Right ventricle myocardium superior (tissue), 1 donor: ENCODE measurements at places on chromosomes 7 and 10. TPM values are rescaled to one million over a fixed set of nuclear protein-coding genes. Genes with fewer than 3 reads are reported as not detected.

ASAH2B gene
- total RNA-seq = 2.6 TPM

GRCh38 chr7:47937065-47937687 is 11.1 kb downstream of the PKD1L1 start:
- DNase-seq = no peak

- DNase-seq = no peak
These were observed 434.4 kb upstream of the ZMIZ1 start for GRCh38 chr10:78634389-78634815.

- DNase-seq = peak; percentile 36
These were observed 275.3 kb downstream of the NRG3 start for GRCh38 chr10:82150123-82150900.

DNA sequence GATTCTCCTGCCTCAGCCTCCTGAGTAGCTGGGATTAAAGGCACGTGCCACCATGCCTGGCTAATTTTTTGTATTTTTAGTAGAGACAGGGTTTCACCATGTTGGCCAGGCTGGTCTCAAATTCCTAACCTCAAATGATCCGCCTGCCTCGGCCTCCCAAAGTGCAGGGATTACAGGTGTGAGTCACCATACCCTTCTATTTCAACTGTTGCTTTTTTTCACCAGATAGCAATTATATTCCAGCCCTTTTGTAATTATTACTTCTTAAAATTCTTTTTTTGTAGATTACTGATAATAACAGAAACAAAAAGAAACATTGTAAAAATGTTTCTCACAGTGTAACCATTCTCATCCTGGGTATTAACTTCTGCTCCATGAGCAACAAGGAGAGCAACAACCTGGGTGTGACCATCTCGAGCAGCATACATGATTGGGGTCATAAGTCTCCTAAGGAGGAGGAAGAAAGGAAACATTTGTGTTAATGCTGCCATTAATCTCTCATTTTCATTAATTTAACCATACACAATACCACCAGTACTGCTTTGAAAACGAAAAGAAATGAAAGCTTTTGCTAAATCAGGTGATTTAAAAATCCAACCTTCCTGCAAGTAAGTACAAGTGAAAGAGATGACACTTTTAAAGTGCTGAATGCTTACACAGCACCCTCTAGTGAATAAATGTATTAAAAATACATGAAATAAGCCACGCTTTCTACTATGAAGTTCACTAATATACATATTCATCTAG is 41.8 kb downstream of the ASZ1 start:
- DNase-seq = no peak

GRCh38 chr7:69871213-69871885 is 273.1 kb downstream of the AUTS2 start:
- no peak for DNase-seq

DNA sequence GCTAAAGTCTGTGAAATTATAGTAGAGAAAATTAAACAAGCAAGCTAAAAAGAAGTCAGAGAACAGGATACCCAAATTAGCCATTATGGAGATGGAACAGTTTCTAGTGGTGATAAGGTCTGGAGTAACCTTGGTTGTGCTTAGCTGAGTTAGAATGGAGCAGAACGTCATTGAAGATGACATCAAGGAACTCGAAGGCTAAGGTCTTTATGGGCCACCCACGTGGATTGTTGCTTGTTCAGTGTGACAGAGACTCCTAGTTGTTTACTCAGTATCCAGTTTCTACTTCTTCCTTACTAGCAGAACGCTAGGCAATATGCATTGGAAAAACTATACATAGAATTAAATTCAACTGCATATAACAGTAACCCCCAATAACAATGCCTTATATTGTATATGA is 39.7 kb downstream of the AHCYL2 start:
- no peak for DNase-seq

- DNase-seq = peak; percentile 62
These were observed 166.4 kb downstream of the C7orf25 start for GRCh38 chr7:42745357-42746059.

ANKRD30A gene
- total RNA-seq = not detected

- DNase-seq = no peak
These were observed 24.1 kb downstream of the GRIFIN start for GRCh38 chr7:2452074-2452507.

A1CF gene
- total RNA-seq = 0.16 TPM

SUV39H2 gene
- 4.1 TPM for total RNA-seq

DNA sequence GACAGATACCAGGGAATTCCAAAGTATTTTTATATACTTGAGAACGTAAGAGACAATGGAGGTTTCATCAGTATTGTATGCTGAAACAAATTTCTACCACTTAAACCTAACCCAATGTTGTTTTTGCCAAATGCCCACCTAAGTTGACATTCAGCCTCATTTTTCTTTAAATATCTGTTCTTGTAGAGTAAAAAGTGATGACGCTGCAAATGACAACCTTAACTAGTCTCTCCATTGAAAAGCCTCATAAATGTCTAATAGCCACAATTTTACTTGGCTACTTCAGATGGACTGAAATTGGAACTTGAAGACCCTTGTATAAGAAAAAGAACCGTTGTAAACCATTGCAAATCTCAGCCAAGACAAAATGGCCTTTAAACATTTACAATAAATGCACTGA is 176.9 kb downstream of the CRPPA start:
- DNase-seq = no peak

DNA sequence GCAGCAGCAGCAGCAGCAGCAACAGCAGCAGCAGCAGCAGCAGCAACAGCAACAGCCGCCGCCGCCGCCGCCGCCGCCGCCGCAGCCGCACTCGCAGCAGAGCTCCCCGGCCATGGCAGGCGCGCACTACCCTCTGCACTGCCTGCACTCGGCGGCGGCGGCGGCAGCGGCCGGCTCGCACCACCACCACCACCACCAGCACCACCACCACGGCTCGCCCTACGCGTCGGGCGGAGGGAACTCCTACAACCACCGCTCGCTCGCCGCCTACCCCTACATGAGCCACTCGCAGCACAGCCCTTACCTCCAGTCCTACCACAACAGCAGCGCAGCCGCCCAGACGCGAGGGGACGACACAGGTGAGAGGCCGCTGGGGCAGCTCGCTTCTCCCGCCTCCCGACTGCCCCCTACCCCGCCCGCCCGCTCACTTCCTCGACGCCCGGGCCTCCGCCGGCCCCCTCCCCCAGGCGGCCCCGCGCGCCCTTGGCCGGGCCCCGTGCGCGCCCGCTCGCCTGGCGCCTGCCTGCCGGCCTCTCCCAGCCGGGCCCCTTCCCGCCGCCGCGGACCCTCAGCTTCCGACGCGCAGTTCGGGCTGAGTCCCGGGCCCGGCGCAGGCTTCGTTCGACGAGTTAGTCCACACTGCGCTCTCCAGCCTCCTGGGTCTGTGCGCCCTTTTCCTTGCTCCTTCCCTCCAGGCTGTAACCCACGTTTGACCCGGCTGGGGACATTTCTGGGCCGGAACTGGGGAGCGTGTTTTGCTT is 882 bp downstream of the DLX6 start:
- DNase-seq = no peak

- no peak for DNase-seq
These were observed 14.3 kb upstream of the PROSER2 start for GRCh38 chr10:11808808-11809207.

C10orf67 gene
- 0.54 TPM for total RNA-seq

- no peak for DNase-seq
These were observed 76.5 kb downstream of the JAZF1 start for GRCh38 chr7:28104041-28104541.

GRCh38 chr10:804191-804781 is 114.8 kb upstream of the DIP2C start:
- no peak for DNase-seq

GRCh38 chr10:34286136-34286739 is 528.9 kb downstream of the PARD3 start:
- DNase-seq = no peak

LRRTM3 gene
- total RNA-seq = not detected

SPDYE5 gene
- total RNA-seq = not detected

DNA sequence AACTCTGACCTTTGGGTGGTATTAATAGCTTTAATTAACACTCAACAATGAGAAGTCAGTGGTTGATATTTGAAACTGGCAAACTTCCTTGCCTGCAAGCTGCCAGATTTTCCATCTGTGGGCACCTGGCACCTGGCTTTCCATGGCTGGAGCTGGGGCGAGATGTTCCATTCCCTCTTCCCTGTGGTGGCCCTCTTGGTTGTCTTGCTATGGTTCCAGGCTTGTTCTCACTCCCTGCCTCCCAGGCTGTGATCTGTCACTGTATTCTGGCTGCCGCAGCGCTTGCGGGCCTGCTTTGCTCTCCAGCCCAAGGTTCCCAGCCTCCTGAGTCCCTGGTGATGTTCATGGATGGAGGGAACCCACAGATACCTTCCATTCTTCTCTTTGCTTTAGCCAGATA is 201.0 kb downstream of the FRMD4A start:
- no peak for DNase-seq

MORN4 gene
- total RNA-seq = 8.1 TPM

NPC1L1 gene
- total RNA-seq = 0.13 TPM

- DNase-seq = no peak
These were observed 215.9 kb downstream of the PARD3 start for GRCh38 chr10:34599026-34599795.

GPRIN2 gene
- not detected for total RNA-seq

GRCh38 chr7:131652934-131653333 is 96.5 kb upstream of the PODXL start:
- no peak for DNase-seq

DNA sequence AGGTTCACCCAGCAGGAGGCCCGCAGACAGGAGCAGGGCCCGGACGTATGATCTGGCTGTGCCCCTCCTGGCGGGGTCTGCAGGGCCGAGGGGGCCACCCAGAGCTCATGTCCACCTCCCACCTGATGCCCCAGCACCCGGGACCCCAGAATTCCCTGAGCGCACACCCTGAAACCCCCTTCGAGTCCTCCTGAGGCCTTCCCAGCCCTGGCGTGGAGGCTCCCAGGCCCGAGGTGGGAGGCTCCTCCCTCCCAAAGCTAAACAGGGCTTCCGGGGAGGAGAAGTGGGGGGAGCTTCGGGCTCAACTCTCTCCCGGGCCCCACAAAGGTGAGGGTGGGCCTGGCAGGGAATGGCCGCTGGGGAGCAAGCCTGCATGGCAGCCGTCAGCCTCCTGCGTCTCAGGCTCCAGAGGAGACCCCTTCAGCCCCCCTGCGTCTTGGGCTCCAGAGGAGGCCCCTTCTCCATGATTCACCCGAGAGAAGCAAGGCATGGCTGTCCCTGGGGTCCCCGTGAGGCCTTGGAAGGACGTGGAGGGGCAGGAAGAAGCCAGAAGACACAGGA is 30.2 kb downstream of the MICALL2 start:
- no peak for DNase-seq
